NCI-H1105 (cell line): ENCODE measurements at places on chromosomes 3 and 15.

DNA sequence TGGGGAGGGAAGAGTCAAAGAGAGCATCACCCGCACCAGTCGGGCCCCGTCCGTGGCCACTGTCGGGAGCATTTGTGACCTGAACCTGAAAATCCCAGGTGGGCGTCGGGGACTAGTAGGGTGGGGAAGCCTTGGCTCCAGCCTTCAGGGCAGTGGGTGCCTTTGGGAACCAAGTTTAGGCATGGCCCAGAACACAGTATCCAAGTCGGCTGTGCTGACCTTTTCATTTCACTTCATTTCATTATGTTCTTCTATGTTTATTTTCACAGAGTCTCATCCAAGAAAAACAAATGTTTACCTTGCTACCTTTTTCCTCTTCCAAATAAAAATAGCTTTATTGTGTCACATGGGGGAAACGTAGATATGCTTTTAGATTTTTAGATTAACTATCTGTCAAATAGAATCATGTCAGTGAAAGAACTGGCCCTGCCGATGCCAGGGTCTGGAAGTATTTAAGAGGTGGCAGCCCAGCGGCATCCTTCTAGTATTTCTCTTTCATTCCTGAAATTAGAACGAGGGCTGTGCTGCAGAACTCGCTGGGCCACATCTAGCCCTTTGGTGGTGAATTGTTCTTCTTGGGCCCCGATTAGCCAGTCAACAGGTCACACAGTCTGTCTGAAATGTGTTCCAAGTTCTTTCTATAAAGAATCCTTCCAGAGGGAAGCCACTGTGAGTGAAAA is 60.5 kb downstream of the DNASE1L3 start:
- no peak for DNase-seq

- no peak for DNase-seq
These were observed 234.1 kb downstream of the GREM1 start for GRCh38 chr15:32951736-32952464.

- no peak for DNase-seq
These were observed 687.0 kb downstream of the NTRK3 start for GRCh38 chr15:87569581-87569980.

- DNase-seq = no peak
These were observed 967.1 kb upstream of the ROBO1 start for GRCh38 chr3:80734920-80735319.

DNA sequence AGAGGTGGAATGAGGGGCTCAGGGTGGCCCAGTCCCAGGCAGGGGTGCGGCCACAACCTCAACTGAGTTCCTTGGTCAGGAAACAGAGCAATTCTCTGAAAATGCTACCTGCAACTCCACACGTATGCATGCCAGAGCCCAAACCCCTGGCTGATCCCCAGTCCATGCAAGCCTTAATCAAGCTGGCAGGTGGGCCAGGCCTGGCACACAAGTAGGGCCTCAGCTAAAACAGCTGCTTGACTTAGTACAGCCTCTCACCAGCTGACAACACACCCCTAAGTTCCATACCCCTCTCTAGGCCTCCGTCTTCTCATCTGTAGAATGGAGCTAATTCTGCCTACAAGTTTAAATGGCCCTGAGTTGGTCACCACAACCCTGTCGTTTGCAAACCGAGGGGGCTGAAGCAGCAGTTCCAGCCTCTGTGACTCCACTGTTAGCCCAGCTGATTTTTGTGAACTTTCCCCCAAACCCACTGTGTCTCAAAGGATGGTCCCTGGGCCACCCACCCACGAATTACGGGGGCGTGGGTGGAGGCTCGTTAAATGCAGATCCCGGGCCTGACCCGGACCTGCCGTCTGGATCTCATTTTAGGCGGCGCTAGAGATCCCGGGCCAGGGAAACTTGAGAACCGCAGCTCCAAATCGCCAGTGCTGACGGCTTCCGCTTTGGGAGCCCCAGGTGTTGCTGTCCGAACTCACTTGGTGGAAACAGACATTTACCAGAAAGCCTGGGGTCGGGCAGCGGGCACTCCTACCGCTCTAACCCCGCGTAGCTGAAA is 927 bp downstream of the CHDH start:
- DNase-seq = no peak

GRCh38 chr15:79007066-79007465 is 62.2 kb upstream of the CTSH start:
- DNase-seq = no peak

- DNase-seq = no peak
These were observed 46.3 kb upstream of the INSYN1 start for GRCh38 chr15:73799466-73799865.

GRCh38 chr3:124876401-124876878 is 10.7 kb downstream of the ITGB5 start:
- no peak for DNase-seq
